ENCODE measurements at places on chromosomes 3 and 15.

DNA sequence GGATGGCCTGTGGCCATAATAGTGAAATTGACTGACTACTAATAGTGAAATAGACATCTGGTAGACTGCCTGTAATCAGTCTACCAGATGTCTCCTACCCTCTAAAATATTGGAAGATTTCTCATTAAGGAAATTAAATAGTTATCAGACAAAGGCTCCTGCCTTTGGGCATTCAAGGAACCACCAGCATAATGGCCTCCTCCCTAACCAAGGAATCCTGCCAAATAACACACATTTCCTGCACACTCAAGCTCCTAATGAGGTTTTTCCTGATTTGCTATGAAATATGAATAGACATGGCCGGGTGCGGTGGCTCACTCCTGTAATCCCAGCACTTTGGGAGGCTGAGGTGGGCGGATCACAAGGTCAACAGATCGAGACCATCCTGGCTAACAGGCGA is 14.6 kb downstream of the NUSAP1 start:
- peaks cover 100% of the 10 kb centered on the region for H3K36me3 ChIP-seq
- no peak for DNase-seq
- no peak overlapping the region for H3K4me3 ChIP-seq
- no peaks in the 10 kb centered on the region for H3K4me1 ChIP-seq
- H3K27me3 ChIP-seq, result no peaks in the 10 kb centered on the region

DNA sequence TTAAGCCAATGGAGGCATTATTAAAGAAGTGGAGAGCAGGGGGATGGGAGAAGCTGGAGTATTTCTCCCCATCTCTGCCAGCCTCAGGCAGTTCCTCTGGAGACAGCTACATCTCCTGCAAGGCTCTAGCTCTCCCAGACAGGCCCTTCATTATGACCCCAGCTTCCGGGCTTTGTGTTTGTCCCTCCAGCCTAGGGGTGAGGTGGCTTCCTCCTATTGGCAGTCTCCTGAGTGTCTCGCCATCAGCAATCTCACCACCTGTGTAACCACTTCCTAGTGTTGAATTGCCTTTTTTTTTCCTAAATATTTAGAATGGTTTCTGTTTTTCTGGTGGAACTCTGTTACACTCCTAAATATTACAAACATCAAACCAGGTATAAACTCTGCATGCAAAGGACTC is 122.3 kb downstream of the FAM174B start:
- no peaks in the 10 kb centered on the region for H3K36me3 ChIP-seq
- H3K27ac ChIP-seq, result no peak overlapping the region
- DNase-seq, result no peak
- peaks cover 7% of the 10 kb centered on the region for H3K27me3 ChIP-seq
- H3K4me3 ChIP-seq, result no peak overlapping the region
- no peaks in the 10 kb centered on the region for H3K4me1 ChIP-seq

DNA sequence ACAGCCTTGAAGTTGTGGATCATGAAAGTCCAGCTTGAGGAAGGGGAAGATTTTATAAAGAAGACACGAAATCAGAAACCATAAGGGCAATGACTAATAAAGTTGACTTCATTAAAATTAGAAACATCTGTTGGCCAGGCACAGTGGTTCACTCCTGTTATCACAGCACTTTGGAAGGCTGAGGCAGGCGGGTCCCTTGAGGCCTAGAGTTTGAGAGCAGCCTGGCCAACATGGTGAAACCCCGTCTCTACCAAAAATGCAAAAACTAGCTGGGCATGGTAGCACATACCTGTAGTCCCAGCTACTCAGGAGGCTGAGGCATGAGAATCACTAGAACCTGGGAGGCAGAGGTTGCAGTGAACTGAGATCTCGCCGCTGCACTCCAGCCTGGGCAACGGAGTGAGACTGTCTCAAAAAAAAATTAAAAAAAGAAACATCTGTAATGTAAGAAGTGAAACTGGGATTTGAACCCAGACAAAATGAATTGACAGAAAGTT is 7.9 kb upstream of the UBXN7 start:
- no peaks in the 10 kb centered on the region for H3K27me3 ChIP-seq
- H3K4me3 ChIP-seq, result no peak overlapping the region
- H3K4me1 ChIP-seq, result no peaks in the 10 kb centered on the region
- H3K27ac ChIP-seq, result no peak overlapping the region
- H3K36me3 ChIP-seq, result no peaks in the 10 kb centered on the region

- no peak overlapping the region for H3K27ac ChIP-seq
- H3K4me3 ChIP-seq, result no peak overlapping the region
- H3K36me3 ChIP-seq, result no peaks in the 10 kb centered on the region
- no peaks in the 10 kb centered on the region for H3K4me1 ChIP-seq
- DNase-seq, result no peak
Measured at GRCh38 chr3:156472150-156472549, 82.8 kb downstream of the SSR3 start.

GRCh38 chr15:39663704-39664250 is 82.9 kb downstream of the THBS1 start:
- no peak for DNase-seq
- no peak overlapping the region for H3K4me3 ChIP-seq
- no peaks in the 10 kb centered on the region for H3K36me3 ChIP-seq
- H3K4me1 ChIP-seq, result peaks cover 2% of the 10 kb centered on the region

GRCh38 chr15:66591322-66591862 is 25.6 kb upstream of the LCTL start:
- no peaks in the 10 kb centered on the region for H3K4me1 ChIP-seq
- no peak overlapping the region for H3K4me3 ChIP-seq
- H3K27ac ChIP-seq, result no peak overlapping the region
- H3K27me3 ChIP-seq, result no peaks in the 10 kb centered on the region
